Type B pancreatic cell (in vitro differentiated cells): ENCODE measurements at places on chromosomes 2 and 18. TPM values are rescaled to one million over a fixed set of nuclear protein-coding genes. Genes with fewer than 3 reads are reported as not detected.

The AFF3 gene
- 8.3 and 29.2 TPM in 2 replicates for total RNA-seq

The SPC25 gene
- total RNA-seq: 8.2 and 25.2 TPM in 2 replicates

The DNER gene
- total RNA-seq: 2.6 and 15.9 TPM in 2 replicates

The HOXD13 gene
- total RNA-seq: 0.31 and 0.43 TPM in 2 replicates

The SLC4A3 gene
- total RNA-seq: 8.0 and 15.8 TPM in 2 replicates

The PARD3B gene
- total RNA-seq: 12.6 and 15.9 TPM in 2 replicates

The MYO5B gene
- 51.7 and 130 TPM in 2 replicates for total RNA-seq

The SERPINB2 gene
- total RNA-seq: 45.2 and 121 TPM in 2 replicates

The NCKAP5 gene
- total RNA-seq: 7.7 and 11.2 TPM in 2 replicates

The HTR2B gene
- not detected in 2 replicates for total RNA-seq

GRCh38 chr18:36350251-36350651 lies 52.7 kb downstream of the FHOD3 start:
- peaks cover 22% of the 10 kb centered on the region for H3K4me1 ChIP-seq
- no peak for DNase-seq
- H3K4me3 ChIP-seq: no peak overlapping the region
- no peaks in the 10 kb centered on the region for H3K36me3 ChIP-seq
- no peak overlapping the region for H3K27ac ChIP-seq

DNA sequence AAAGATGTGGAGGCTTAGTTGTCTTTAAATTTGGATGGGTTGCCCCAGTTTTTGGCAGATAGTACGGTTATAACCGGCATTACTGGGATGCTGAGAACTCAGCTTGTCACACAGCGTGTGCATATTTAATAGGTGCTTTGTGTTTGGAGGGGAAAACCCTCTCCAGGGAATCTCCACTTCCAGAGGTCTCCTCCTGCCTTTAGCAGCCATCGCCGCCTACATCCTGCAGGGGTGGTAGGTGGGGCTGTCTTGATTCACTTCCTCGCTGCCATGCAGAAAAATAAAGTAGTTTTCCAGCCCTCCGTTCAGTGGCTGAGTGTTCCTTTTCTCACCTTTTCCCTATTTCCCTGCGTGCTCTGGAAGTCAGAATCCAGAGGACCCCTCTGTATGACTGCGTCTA lies 76.4 kb downstream of the ITGB1BP1 start:
- H3K4me3 ChIP-seq: no peak overlapping the region
- no peak overlapping the region for H3K27ac ChIP-seq
- no peaks in the 10 kb centered on the region for H3K27me3 ChIP-seq
- no peaks in the 10 kb centered on the region for H3K4me1 ChIP-seq

DNA sequence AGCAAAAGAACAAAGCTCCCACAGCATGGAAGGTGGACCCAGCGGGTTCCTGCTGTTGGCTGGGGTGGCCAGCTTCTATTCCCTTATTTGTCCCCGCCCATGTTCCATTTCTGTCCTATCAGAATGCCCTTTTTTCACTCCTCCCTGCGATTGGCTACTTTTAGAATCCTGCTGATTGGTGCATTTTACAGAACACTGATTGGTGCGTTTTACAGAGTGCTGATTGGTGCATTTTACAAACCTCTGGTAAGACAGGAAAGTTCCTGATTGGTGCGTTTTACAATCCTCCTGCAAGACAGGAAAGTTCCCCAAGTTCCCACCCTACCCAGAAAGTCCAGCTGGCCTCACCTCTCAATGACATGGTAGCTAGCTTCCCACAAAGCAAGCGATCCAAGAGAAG lies 40.2 kb upstream of the UGP2 start:
- H3K4me3 ChIP-seq: no peak overlapping the region
- H3K27ac ChIP-seq: no peak overlapping the region
- no peak for DNase-seq
- H3K27me3 ChIP-seq: no peaks in the 10 kb centered on the region
- no peaks in the 10 kb centered on the region for H3K4me1 ChIP-seq

DNA sequence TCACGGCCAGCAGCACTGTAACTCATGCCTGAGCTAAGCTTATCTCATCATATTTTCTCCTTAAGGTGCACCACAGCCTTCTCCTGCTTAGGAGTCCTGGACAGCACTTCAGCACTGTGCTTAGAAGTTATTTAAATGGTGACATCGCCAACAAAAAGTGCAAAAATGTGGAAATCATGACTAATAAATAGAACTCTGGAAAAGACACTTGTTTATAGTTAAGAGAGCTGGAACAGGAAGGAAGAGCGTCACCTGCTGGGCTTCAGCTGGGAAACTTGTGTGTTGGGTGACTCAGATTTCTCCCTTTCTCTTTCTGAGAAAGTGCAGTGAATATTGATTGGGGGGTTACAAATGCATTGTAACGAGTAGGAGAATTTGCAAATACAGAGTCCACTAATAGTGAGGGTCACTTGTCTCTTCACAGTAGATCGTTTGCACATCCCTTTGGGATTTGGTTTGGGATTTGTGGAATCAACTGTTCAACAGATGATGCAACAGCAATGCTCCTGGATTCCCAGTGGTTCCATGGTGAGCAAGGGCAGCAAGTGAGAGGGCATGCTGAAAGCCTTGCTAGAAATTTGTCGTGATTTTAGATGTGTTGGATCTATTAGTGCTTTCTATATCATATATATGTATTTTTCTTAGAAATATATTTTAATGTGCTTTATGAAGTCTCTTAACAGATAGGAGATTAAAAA lies 84.2 kb downstream of the DOK6 start:
- H3K27ac ChIP-seq: no peak overlapping the region
- no peaks in the 10 kb centered on the region for H3K4me1 ChIP-seq
- DNase-seq: no peak
- H3K27me3 ChIP-seq: no peaks in the 10 kb centered on the region

DNA sequence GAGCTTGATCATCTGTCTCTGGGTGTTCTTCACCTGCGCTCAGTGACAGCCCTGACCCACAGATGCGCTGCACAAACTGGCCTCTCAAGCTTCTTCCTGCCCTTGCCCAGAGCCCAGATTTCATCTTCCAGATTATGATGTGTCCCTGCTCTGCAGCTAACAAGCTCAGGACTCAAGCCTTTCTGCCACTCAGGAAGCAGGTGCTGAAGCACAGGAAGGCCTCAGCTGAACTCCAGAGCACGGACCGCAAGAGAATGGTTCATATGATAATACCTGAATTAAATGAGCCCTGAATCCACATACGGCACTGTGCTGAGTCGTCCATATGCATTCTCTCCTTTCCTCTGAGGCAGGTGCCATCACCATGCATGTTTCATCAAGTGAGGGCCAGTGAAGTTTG lies 3.8 kb downstream of the CD207 start:
- H3K27me3 ChIP-seq: peaks cover 63% of the 10 kb centered on the region
- no peaks in the 10 kb centered on the region for H3K36me3 ChIP-seq
- no peak overlapping the region for H3K4me3 ChIP-seq
- no peaks in the 10 kb centered on the region for H3K4me1 ChIP-seq
- H3K27ac ChIP-seq: no peak overlapping the region

GRCh38 chr2:213740453-213740852 lies 456.2 kb downstream of the SPAG16 start:
- no peaks in the 10 kb centered on the region for H3K27me3 ChIP-seq
- no peaks in the 10 kb centered on the region for H3K4me1 ChIP-seq
- H3K27ac ChIP-seq: no peak overlapping the region
- H3K4me3 ChIP-seq: no peak overlapping the region

- peak overlapping the region; percentile 96 for H3K27ac ChIP-seq
- peaks cover 3% of the 10 kb centered on the region for H3K36me3 ChIP-seq
- H3K4me1 ChIP-seq: peaks cover 38% of the 10 kb centered on the region
- DNase-seq: no peak
Measured at GRCh38 chr2:28752631-28753376, 1.2 kb downstream of the PPP1CB start.

GRCh38 chr2:205640716-205641115 lies 41.6 kb upstream of the NRP2 start:
- no peaks in the 10 kb centered on the region for H3K27me3 ChIP-seq
- peaks cover 36% of the 10 kb centered on the region for H3K4me1 ChIP-seq
- no peak overlapping the region for H3K4me3 ChIP-seq

- H3K4me1 ChIP-seq: no peaks in the 10 kb centered on the region
- H3K36me3 ChIP-seq: no peaks in the 10 kb centered on the region
- no peak for DNase-seq
- H3K27ac ChIP-seq: no peak overlapping the region
- H3K4me3 ChIP-seq: no peak overlapping the region
Measured at GRCh38 chr2:132479155-132479554, 62.5 kb downstream of the GPR39 start.

GRCh38 chr2:226983895-226984749 lies 148.3 kb downstream of the RHBDD1 start:
- H3K4me3 ChIP-seq: no peak overlapping the region
- H3K36me3 ChIP-seq: no peaks in the 10 kb centered on the region
- H3K27me3 ChIP-seq: no peaks in the 10 kb centered on the region
- no peak overlapping the region for H3K27ac ChIP-seq

DNA sequence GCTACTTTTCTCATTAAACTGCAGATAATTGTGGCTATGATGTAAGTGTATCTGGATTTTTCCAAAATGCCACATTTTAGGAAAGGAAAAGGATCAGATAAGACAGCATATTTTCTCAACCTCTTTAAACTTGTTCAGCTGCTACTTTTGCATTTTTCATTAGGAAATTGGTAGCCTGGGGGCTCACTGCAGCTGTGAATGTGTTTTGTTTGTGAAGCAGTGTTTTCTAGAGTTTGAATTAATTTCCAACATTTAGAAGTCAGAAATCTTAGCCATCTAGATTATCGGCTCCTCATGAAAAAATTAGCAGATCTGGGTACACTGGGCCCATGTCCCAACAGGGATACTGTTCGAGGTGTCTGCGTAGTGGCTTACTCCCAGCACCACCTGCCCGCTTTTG lies 56.3 kb upstream of the ZDBF2 start:
- H3K4me3 ChIP-seq: no peak overlapping the region
- DNase-seq: no peak
- no peaks in the 10 kb centered on the region for H3K36me3 ChIP-seq
- no peak overlapping the region for H3K27ac ChIP-seq

DNA sequence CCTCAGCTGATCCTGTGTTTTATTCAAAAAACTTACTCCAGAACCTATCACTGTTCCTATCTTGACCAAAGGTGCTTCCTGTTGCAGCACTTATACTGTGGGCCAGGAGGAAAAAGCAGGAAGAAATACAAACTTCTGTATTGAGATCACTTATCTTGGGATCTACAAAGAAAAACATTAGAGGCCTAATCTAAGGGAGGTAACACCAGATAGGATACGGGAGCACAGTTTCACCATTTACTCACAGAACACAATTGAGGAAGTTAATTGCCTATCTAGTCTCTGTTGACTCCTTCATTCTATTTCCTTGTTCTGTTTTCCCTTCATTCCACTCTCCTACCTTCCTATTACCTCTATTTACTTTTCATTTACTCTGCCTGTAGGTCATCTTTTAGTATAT lies 287.2 kb upstream of the LINC00305 start:
- no peak overlapping the region for H3K4me3 ChIP-seq
- no peak overlapping the region for H3K27ac ChIP-seq
- no peak for DNase-seq

- no peak for DNase-seq
- no peaks in the 10 kb centered on the region for H3K4me1 ChIP-seq
- H3K36me3 ChIP-seq: peaks cover 27% of the 10 kb centered on the region
- H3K27me3 ChIP-seq: no peaks in the 10 kb centered on the region
- no peak overlapping the region for H3K27ac ChIP-seq
Measured at GRCh38 chr2:43526994-43527393, 68.8 kb downstream of the THADA start.

GRCh38 chr2:55403256-55403998 lies 16.2 kb downstream of the CCDC88A start:
- H3K4me1 ChIP-seq: no peaks in the 10 kb centered on the region
- no peaks in the 10 kb centered on the region for H3K27me3 ChIP-seq
- H3K4me3 ChIP-seq: no peak overlapping the region
- no peak overlapping the region for H3K27ac ChIP-seq

DNA sequence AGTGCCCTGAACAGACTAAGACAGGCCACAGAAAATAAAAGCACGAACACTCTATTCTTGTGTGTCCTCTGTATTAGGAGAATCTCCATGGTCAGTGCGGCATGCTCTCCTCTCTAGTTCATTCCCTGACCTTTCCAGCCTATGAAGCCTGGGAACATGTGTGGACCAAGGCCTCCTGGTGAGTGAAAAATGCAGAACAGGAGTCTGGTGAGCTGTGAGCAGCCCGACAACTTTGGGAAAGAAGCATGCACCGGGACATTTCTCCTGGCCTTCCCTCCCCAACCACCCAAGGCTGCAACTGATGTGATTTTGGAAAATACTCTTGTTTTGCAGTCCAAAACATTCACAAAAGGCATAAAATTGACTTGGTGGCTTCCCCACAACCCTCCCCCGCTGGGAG lies 878.3 kb upstream of the ID2 start:
- no peaks in the 10 kb centered on the region for H3K36me3 ChIP-seq
- no peaks in the 10 kb centered on the region for H3K27me3 ChIP-seq
- H3K27ac ChIP-seq: no peak overlapping the region
- no peak overlapping the region for H3K4me3 ChIP-seq

DNA sequence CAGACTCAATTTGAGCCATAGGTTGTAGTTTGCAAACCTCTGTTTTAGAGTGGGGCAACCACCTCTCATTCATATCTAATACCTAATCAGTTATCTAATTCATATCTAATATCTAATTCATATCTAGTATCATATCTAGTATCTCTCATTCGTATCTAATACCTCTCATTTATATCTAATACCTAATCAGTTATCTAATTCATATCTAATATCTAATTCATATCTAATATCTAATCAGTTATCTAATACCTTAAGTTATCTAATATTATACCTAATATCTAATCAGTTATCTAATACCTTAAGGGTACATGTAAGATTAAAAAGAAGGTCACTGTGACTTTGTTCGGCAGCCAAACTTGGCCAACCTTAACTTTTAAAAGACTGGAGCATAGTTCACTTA lies 403.4 kb upstream of the MMADHC start:
- H3K4me1 ChIP-seq: peaks cover 18% of the 10 kb centered on the region
- H3K27ac ChIP-seq: no peak overlapping the region
- no peaks in the 10 kb centered on the region for H3K36me3 ChIP-seq
- H3K27me3 ChIP-seq: no peaks in the 10 kb centered on the region

GRCh38 chr18:79405019-79405780 lies 9.5 kb downstream of the NFATC1 start:
- DNase-seq: no peak
- H3K27ac ChIP-seq: peak overlapping the region; percentile 59
- peaks cover 5% of the 10 kb centered on the region for H3K36me3 ChIP-seq
- peaks cover 31% of the 10 kb centered on the region for H3K4me1 ChIP-seq

DNA sequence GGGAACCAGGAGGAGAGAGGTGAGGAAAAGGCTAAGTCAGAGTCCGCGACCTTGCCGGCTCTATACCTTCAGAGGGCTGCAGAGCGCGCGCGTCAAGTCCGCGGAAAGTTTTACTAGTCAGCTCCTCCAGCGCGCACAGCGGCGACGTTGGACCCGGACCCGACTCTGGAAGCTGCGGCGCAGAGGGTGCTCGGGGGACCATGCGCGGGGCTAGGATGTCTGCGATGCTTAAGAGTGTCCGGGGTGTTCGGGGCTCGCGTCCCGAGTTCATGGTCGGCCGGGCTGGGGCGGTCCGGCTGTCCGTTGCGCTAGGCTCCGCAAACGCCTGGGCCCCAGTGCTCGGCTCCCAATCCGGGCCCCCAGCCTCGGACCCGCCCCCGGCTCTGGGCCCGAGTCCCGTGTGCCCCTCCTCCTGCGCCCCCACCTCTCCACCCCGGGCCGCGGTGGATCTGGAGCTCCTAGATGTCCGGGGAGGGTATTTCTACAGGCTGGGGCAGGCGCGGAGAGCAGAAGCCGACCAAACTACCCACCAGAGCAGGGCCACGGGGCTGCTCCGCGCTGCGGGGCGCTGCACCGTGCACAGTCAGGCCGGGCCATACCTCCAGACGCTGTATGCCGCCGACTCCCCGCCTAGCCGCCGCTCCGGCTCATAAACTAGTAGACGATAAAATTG lies at the start of gene LBX2:
LBX2 (minus strand) TSS at position 337 of the 673 bp plus-strand sequence; CDS start at position 271, 66 bp downstream.
- H3K4me3 ChIP-seq: peak within 1 kb of the TSS; percentile 92
- peaks cover 10% of the 10 kb centered on the region for H3K36me3 ChIP-seq
- H3K27ac ChIP-seq: peak within 1 kb of the TSS; percentile 73
- DNase-seq: no peak
